T-helper 2 cell (primary cell): ENCODE measurements at places on chromosomes 13 and 19.

- no peak for DNase-seq
Measured at GRCh38 chr19:7851623-7852500, 21.8 kb downstream of the EVI5L start.

DNA sequence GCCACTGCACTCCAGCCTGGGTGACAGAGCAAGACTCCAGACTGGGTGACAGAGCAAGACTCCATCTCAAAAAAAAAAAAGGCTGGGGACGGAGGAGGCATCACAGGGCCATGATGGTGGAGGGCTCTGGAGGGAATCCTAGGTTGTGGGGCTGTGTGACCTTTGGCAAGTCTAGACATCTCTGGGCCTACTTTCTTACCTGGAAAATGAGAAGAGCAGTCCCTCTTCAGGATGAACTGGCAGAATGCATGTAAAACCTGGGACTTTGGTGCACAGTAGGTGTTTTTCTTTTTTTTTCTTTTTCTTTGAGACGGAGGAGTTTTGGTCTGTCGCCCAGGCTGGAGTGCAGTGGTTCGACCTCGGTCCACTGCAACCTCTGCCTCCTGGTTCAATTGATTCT is 13.7 kb downstream of the CIB3 start:
- DNase-seq: no peak

DNA sequence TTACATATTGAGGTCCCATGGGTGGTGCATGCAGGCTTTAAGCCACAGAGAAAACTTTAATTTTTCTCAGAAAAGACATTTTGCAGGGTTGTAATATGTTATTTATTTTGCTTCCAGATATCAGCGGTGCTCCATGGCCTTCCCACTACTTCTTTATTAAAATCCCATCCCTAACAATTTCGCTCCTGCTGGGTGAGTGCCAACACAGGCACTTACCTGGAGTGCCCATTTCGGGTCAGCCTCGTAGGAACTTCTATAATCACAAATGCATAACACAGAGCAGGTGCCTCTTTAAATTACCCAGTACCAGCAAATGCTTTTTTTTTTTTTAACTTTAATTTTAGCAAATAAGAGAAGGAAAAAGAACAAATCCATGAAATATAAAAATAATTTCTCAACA is 86.4 kb downstream of the EFNB2 start:
- DNase-seq: no peak

GRCh38 chr19:32688311-32688710 is 3.3 kb upstream of the NUDT19 start:
- no peak for DNase-seq

- no peak for DNase-seq
Measured at GRCh38 chr13:46795321-46795720, 1.6 kb downstream of the ESD start.

- DNase-seq: no peak
Measured at GRCh38 chr19:2336528-2337328, 8.2 kb downstream of the SPPL2B start.

DNA sequence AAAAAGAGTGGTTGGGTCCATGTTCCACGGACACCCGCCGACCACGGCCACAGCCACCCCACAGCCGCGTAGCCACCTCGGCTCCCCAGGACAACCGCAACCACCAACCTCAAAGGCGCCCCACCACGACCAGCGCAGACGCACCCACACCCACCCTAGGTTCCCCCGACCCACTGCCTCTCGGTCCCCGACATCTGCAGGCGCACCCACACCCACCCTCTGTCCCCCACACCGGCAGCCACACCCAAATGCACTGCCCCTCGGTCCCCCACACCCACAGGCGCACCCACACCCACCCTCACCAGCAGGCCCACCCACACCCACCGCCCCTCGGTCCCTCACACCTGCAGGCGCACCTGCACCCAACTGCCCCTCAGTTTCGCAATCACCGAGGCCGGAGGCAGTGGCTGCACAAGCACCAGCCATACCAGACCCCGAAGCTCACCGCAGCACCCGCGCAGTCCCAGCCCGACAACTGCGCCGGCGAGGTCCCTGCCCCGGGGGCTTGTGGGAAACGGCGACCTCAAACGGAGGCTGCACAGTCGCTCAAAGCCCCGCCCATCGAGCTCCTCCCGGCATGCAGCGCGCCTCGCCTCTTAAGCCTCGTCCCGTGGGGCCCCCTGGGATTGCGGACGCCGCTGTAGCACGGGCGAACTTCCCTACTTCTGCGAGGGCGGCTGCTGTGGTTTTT is 18.3 kb downstream of the ZNF77 start:
- DNase-seq: no peak
